ENCODE measurements at places on chromosomes 12 and 14.

DNA sequence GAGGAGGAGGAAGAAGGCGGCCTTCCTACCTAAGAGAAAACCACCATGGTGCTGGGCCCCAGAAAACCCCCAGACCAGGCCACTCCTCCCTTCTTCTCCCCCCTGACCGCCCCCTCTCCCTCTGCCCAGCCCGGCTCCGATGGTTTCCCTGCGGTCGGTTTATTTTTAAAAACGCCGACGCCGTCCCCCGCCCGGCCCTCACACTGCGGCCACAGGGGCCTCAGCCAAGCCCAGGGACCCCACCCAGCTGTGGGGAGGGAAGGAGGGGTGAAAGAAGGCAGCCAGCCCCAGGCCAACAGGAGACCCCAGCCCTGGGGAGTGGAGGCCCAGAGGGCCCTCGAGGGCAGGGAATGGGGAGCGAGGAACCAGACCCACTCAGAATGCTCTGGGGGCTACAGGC is 3.4 kb downstream of the SP7 start:
- no peak for DNase-seq

DNA sequence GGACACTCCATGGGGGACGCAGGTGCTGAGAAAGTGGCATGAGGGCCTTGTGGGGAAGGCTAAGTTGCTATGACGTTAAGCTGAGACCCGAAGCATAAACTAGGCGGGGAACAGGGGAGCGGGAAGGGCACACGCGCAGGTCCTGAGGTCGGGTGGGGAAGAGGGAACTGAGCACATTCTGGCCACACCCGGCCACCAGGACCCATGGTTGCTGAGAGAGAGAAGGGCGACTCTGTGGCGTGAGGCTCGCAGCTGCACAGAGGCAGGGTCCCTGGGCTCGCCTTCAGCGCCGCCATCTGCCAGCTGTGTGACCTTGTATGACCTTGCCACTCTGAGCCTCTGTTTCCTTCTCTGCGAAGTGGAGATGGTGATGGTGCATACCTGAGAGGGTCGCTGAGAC is 182.5 kb downstream of the PHETA1 start:
- DNase-seq, result no peak

DNA sequence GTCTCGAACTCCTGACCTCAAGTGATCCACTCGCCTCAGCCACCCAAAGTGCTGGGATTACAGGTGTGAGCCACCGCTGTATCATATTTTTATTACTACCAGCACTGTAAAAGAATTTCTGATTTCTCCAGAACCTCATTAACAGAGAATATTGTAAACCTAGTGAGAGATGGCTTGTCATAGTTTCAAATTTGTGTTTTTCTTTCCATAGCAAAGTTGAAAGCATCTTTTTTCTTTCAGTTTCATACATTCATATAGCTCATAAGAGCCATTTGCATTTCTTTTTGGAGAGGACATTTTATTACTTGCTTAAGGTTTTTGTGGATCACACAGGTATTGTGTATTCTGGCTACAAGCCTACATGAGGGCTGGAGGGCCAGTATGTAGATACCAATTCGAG is 58.0 kb downstream of the MIS18BP1 start:
- DNase-seq, result no peak

DNA sequence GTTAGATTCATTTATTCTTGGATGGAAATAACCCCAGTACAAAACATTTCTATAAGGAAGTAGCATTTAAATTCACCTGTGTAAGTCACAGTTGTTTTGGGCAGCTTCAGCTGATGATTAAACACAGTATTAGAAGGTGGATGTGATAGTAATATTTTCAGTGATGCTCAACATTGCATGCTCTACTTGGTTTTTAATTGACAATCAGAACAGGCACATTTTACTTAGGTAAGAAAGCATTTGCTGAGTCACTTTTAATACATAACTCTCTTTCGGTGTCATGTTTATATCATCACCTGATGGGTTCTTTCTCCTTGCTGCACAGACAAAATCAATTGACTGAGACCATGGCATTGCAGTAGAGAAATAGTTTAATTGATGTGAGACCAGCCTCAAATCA is 80.7 kb downstream of the CMAS start:
- no peak for DNase-seq

- DNase-seq, result no peak
These were observed 462.5 kb downstream of the AEBP2 start for GRCh38 chr12:19901841-19902240.

DNA sequence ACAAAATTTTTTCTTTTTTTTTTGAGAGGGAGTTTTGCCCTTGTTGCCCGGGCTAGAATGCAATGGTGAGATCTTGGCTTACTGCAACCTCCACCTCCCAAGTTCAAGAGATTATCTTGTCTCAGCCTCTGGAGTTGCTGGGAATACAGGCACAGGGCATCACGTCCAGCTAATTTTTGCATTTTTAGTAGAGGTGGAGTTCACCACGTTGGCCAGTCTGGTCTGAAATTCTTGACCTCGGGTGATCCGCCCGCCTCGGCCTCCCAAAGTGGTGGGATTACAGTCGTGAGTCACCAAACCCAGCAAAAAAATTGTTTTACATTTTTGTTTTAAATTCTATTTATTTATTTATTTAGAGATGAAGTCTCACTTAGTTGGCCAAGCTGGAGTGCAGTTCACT is 4.7 kb upstream of the SLC2A14 start:
- DNase-seq, result no peak

DNA sequence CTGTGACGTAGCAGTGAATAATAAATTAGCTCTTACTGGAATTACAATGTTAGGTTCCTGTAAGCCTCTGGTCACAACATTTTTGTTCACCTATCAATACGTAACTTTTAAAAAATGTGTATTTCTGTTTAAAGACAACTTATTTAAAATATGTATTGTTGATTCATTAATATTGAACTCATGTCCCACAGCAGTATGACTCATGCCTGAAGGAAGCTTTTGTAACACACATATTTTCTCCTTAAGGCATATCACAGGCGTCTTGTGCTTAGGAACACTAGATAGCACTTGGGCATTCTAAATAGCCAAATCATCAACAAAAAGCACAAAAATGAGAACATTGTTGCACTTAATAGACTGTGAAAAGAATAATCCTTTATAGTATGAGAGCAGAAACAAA is 92.5 kb downstream of the GPHN start:
- DNase-seq, result no peak

GRCh38 chr12:75816897-75817296 is 214.7 kb downstream of the PHLDA1 start:
- peak; percentile 33 for DNase-seq

DNA sequence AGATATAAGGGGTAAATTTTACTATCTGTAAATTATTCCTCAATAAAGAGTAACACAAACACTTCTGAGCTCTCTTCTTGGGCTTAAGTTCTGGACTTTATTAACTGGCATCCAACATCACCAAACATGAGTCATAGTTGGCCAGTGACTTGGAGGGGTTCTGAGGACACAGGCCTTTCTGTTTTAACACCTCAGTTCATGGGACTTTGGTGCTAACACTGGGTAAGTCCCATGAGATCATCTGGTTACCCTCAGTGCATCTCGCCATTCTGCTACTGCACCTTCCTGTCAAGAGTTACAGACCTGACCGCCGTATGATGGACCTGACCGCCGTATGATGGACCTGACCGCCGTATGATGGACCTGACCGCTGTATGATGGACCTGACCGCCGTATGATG is 9.9 kb downstream of the SLC15A4 start:
- DNase-seq, result no peak

DNA sequence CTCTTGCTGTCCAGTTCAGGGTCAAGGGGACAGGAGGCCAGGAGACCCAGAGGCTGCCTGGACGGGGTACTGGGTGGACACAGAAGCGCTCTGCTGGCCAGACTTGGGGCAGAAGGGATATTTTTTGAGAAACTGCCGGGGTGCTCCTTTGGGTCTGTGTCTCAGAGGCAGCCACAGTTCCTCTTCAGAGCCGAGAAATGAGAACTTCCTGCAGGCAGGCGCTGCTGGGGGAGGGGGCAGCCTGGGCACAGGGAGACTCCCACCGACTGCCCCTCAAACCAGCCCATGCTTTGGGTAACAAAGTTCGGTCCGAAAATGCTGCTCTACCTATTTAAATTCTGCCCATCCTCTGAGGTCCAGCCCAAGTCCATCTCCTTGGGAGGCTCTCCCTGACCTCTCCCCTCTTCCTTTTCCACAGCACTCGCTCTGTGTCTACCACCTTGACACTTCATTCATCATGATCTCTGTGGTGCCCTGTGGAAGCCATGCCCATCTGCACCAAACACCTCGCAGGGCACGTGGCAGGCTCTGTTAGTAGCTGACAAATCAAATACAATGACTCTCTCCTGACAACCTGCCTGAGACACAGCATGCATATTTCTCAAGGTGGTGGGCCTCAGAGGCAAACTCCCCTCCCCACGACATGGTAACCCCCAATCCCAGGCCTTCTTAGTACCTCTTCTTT is 16.4 kb downstream of the HDAC7 start:
- no peak for DNase-seq

DNA sequence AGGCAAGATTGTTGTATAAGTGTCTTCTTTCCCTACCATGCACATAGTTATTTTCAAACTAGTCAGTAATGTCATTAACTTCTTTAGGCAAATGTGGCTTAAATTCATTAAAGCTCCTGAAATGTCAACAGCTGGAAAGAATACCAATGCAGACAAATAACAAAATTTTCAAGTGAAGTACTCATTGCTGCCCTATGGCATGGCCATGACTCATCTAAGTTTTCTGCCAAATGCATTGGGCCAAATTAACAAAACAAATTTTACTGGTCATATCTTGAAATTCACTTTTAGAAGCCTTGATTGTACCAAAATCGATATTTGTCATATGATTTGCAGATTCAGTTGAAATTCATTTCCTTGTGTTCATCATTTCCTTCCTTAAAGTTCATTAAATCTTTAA is 915.9 kb downstream of the SLC6A15 start:
- DNase-seq, result no peak

- no peak for DNase-seq
These were observed 3.5 kb downstream of the AICDA start for GRCh38 chr12:8609061-8609570.

DNA sequence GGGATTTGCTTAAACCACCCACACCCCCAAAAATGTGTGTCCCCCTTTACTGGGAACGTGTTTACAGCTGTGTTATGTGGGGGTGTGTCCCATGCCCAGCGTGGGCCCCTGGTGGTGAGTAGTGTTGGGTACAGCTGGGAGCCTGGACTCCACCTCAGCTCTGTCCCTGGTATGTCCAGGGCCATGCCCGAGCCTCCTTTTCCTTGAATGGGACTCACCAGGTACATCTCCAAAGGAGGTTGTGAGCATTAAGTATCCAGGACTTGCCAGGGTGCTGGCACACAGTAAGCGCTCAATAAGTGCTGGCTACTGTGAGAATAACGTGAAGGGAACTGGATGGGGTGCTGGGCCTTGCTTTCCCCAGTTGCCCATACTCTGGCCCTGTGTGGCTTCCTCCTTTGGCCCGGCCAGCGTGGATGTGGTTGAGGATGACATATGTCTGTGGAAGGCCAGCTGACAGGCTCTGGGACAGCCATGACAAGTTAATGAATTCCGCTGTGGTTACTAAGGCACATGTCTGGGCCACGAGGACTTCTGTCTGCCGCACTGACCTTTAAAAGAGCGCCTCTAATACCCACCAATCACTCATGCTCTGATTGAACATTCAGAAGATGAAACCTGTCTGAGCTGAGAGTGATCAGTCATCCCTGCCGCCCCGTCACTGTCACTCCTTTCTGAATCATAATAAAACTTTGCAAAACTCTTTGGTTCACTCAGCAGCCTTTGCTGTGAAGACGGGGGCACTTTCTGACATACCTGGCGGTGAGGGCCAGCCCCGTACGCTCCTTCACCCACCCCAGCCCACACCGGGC is 74.7 kb downstream of the DIO3 start:
- DNase-seq, result peak; percentile 76
